ENCODE measurements at places on chromosomes 1 and 21.

GRCh38 chr1:226474041-226474440 is 66.1 kb upstream of the PARP1 start:
- DNase-seq: no peak

DNA sequence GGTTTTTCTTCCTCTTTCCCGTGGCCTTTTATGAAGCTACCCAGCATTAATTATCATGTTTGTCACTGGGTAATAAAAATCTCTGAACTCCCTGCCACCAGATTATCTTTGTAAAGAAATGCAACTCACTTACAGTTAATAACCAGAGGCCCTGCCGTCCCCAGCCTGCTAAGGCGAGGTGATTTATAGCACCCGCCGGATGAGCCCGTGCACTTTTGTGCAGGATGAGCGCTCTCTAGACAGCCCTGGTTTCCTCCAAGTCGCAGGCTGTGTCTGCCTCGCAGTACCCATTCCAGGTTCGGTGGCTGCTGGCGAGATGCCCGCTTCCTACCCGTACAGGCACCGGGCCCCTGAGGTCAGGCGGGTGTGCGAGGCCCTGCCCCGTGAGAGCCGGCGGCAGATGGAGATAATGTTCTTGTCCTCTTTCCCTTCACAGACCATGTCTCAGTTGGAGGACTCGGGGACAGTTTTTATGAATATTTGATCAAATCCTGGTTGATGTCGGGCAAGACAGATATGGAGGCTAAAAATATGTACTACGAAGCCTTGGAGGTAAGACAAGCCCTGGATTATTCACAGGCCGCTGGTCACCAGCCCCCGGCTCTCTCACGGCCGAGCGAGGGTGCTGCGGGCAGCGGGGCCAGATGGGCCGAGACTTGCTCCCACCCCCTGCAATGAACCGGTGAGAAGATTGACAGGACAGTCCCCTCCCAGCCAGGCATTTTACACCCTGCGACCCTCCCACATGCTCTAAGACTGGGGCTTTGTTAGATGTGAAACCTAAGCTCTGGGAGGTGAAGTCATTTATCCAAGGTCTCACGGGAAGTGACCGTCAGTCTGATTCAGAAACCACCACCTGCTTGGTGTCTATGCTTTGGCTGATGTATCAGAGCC is 28.5 kb upstream of the SELENON start:
- DNase-seq: no peak

- no peak for DNase-seq
Measured at GRCh38 chr1:60600532-60600931, 481.8 kb upstream of the NFIA start.

GRCh38 chr1:198764748-198765147 is 125.9 kb downstream of the PTPRC start:
- no peak for DNase-seq

DNA sequence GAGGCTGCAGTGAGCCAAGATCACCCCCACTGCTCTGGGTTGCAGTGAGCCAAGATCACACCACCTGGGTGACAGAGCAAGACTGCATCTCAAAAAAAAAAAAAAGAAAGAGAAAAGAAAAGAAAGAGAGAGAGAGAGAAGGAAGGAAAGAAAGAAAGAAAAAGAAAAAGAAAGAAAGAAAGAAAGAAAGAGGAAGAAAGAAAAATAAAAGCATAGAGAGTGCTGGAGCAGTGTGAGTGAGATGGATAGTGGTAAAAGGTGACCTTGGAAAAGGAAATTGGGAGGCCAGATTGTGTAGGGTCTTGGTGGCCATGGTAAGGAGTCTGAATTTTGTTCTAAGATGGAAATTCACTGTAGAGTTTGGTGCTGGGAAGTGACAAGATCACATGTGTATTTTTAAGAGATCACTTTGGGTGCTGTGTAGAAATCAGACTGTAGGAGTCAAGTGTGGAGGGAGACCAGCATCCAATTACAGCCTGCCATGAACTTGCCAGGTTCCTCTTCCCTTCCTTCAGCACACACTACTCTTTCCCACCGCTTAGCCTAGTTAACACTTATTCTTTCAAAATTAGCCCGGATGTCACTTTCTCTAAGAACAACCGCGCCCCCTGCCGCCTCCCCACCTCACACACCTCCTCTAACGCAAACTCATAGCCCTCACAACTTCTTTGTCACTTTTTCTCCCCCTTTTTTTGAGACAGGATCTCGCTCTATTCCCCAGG is 17.9 kb downstream of the MTX1 start:
- DNase-seq: peak; percentile 46

GRCh38 chr1:29415156-29415830 is 179.0 kb downstream of the PTPRU start:
- DNase-seq: no peak

- DNase-seq: no peak
Measured at GRCh38 chr1:213997038-213997771, 9.4 kb downstream of the PROX1 start.

GRCh38 chr1:158819461-158820443 is 11.4 kb upstream of the MNDA start:
- no peak for DNase-seq

DNA sequence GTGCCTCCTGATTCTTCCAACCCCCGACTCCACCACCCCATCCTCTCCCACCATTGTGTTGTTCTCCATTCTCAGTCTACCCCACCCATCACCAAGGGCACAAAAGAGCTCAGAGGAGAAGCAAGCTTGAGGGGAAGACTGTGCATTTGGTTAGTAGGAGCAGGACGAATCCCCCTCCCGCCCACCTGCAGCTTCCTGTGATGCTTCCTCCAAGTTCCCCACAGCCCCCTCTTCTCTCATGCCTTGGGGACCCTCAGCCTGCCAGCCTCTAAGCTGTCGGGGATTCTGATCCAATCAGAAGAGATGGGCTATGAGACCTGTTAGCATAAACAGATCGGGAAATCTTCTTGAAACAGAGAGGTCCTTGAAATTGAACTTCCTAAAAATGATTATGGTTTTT is 22.2 kb upstream of the CAPZB start:
- no peak for DNase-seq

GRCh38 chr1:54377040-54377691 is 29.0 kb downstream of the SSBP3 start:
- DNase-seq: no peak

- no peak for DNase-seq
Measured at GRCh38 chr1:31750858-31751510, 13.2 kb downstream of the ADGRB2 start.

GRCh38 chr1:228647523-228648444 is 87.5 kb upstream of the RHOU start:
- no peak for DNase-seq

- no peak for DNase-seq
Measured at GRCh38 chr21:33378081-33378480, 25.1 kb upstream of the IFNGR2 start.

DNA sequence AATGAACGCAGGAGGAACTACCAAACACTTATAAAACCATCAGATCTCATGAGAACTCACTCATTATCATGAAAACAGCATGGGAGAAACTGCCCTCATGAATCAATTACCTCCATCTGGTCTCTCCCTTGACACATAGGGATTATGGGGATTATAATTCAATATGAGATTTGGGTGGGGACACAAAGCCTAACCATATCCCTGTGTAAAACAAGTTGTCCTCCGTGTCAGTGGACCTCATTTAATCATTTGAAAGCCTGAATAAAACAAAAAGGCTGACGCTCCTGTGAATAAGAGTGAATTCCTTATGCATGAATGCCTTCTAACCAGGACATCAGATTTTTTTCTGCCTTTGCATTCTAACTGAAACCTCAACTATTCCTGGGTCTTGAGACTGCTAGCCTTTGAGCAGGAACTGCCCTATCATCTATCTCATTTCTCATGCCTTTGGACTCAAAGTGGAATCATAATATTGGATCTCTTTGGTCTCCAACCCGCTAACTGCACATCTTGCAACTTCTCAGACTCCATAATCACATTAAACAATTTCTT is 648.8 kb downstream of the ADGRL2 start:
- DNase-seq: no peak

DNA sequence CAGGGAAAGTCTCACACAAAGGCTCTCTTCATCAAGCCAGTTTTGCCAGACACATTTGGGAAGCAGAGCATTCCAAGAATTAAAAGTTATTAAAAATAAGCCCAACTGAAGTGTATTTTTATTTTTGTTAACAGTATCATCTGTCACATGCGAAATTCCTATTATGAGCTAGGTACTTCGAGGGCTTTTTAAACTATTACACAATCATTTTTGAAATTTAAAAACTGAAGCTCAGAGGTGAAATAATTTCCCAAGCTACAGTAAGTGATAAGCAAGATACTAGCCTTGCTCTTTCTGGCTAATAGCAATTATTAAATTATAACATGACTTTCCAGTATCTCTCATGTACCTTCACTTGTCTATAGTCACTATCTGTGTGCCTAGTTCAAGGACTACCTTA is 12.0 kb upstream of the NRAS start:
- DNase-seq: no peak

GRCh38 chr1:158800526-158800925 is 19.5 kb upstream of the OR6N2 start:
- no peak for DNase-seq

GRCh38 chr1:228308628-228309325 is 97.9 kb downstream of the TRIM11 start:
- DNase-seq: no peak

- no peak for DNase-seq
Measured at GRCh38 chr1:51559501-51559900, 40.4 kb upstream of the EPS15 start.

- no peak for DNase-seq
Measured at GRCh38 chr1:27099135-27099586, 55.8 kb downstream of the SLC9A1 start.

DNA sequence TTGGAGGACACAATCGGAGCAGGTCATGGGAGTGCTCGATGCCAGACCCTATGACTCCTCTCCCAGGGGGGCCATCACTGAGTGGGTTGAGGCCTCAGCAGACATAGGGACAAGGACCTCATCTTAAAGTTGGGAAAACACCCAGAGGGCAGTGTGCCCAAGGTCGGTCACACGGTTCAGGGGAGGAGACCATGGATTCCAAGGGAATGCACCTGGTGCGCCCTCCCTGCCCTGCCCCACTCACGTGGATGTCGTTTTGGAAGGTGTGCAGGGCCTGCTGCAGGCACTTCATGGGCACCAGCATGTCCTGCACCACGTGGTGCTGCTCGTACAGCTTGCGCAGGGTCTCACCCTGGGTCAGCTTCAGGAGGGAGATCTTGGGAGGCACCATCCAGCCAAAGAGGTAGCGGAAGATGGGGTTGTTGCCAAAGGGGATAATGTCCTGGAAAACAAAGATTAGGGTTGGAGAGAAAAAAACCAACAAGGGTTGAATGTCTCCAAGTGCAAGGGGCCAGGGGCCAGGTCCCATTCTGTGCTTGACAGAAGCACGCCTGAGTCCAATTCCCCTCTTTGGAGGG is 33.1 kb downstream of the DHCR24 start:
- DNase-seq: no peak

DNA sequence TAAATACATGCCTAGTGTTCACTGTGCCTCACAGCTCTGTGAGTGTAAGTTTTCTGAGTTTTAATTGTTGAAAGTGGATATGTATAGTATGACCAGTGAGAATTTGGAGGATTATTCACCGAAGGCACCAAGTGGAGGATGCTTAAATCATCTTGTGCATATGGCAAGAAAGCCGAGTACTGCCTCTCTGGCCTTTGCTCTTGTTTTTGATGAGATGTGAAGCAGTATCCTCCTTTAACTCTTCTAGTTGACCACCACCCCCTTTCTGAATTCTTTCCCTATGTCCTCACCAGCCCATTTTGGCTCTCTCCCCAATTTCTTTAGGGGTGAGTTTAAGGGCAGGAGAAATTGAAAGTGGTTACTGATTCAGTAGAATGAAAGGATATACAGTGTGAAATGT is 130.4 kb downstream of the SYT2 start:
- DNase-seq: no peak

DNA sequence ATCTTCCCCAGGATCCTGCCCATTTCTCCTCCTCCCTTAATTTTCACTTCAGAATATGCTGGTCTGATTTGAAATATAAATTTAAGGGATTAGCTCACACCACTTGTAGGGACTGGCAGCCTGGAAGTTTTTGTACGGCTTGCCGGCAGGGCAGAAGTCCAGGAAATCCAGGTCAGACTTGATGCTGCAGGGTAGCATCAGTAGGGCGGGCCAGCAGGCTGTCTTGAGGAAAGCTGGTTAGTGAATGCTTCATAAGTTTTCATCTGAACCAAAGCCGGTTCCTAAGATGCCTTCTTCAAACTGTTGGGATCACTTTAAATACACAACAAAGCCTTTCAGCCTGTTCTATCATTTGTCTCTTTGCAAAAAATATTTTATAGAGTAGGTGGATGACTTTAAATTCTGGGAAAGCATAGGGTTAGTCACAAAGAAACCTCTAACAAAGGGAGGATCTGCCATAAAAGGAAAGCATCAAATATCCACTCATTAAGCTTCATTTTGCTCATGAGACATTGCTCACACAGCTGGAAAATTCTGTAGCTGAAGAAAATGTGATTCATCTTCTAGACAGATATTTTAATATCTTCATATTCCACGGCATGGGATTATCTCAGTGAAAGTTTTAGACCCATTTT is 90.7 kb upstream of the GFI1 start:
- no peak for DNase-seq

DNA sequence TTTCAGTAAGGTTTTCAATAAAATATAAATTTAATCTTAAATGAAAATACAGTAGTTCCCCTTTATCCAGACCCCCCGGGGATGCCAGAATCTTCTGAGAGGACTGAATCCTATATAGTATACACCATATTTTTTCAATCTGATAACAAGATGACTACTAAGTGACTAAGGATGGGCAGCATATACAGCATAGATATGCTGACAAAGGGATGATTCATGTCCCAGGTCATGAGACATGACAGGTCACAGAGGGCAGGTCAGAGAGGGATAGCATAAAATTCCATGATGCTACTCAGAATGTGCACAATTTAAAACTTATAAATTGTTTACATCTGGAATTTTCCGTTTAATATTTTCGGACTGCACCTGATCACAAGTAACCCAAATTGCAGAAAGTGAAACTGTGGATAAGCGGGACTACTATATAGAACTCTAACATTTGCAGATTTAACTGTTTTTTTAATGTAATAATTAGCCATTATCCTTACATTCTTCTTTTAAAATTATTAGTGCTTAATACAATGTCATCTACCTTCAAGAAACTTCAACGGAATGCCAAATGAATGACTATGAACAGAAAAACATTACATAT is 48.8 kb downstream of the LRRC40 start:
- DNase-seq: no peak

GRCh38 chr1:36805979-36806640 is 228.2 kb downstream of the GRIK3 start:
- no peak for DNase-seq
